GM04503 (cell line): ENCODE measurements at places on chromosomes 13 and 19.

DNA sequence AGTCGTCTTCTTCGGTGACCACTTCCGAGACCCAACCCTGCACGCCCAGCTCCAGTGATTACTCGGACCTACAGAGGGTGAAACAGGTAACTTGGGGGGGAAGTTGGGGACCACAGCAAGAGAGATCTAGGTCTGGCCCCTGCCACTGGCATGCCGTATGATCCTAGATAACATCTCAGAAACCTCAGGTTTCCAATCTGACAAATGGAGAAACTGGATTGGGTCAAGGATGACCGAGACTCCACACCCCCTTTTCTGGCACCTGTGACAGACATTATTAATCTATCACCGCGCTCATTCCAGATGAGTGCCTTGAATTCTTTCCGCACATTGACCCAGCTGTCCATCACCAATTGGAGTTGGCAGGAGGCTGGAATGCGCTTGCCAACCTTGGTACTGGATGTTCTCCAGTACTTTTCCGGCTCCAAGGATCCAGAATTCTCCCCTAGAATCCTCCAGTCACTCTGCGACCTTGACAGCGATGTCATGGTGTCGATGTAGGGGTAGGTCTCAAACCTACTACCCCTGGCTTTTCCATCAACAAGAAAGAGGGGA is 17.4 kb downstream of the VASP start:
- DNase-seq: no peak

- DNase-seq: no peak
Measured at GRCh38 chr19:14048443-14049153, 13.3 kb downstream of the PALM3 start.

- DNase-seq: no peak
Measured at GRCh38 chr19:29576761-29577648, 29.1 kb upstream of the POP4 start.

DNA sequence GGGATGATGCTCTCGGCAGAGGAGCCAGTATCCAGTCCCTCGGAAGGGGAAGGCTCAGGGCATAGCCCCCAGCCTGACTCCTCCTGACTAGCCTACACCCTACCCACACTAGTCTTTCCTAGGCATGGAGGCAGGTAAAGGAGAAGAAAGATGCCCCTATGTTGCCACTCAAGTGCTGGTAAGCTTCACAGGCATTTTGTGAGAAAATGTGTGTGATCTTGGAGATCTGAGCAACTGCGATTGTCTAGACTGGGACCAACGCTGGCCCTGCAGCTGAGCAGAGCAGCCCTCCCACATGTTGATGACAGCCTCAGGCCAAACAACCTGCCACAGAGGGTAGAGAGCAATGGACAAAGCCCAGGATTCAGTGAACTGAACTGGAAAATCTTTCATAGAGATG is 11.7 kb upstream of the ATP12A start:
- DNase-seq: no peak

DNA sequence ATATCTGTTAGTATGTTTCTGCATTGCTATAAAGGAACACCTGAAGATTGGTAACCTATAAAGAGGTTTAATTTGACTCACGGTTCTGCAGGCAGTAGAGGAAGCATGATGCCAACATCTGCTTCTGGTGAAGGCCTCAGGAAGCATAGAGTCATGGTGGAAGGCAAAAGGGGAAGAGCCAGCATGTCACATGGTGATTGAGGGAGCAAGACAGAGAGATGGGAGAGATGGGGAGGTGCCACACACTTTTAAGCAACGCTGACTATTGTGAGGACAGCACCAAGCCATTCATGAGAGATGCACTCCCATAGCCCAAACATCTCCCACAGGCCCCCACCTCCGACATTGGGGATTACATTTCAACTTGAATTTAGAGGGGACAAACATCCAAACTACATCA is 32.8 kb downstream of the COG6 start:
- DNase-seq: no peak

DNA sequence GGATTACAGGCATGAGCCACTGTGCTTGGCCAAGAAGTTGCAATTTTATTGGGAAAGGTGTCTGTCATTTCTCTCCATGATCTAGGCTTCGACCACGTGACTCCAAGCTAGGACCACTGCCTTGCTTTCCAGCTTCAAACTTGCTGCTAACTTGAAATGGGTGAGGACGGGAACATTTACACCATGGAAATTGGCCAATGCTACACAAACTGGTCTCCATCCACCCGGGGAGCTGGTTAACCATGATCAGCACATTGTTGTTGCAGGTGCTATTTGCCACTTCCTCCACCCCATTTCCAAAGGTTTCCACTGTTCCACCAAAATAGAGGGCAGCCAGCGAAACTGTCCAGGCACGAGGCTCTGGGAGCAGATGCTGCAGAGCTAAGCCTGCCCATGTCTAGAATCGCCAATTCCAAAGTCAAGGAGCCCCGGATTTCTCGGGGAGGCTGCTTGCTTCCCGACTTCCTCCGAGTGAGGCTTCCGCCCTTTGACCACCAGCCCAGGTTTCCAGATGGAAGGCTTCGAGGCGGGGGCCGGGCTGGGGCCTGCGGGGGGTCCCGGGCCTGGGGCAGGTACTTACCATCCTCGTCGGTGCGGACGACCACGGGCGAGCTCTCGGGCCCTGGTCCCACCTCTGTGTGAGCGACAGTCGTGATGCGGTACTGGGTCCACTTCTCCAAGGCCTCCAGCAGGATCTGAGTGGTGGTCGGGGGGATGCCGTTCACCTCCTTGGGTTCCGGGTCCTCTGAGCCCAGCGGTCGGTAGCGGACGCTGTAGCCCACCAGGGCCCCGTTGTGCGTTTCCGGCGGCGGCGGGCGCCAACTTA is 109.7 kb downstream of the PTPRS start:
- no peak for DNase-seq

GRCh38 chr19:38196948-38197656 is 26.9 kb downstream of the DPF1 start:
- no peak for DNase-seq

DNA sequence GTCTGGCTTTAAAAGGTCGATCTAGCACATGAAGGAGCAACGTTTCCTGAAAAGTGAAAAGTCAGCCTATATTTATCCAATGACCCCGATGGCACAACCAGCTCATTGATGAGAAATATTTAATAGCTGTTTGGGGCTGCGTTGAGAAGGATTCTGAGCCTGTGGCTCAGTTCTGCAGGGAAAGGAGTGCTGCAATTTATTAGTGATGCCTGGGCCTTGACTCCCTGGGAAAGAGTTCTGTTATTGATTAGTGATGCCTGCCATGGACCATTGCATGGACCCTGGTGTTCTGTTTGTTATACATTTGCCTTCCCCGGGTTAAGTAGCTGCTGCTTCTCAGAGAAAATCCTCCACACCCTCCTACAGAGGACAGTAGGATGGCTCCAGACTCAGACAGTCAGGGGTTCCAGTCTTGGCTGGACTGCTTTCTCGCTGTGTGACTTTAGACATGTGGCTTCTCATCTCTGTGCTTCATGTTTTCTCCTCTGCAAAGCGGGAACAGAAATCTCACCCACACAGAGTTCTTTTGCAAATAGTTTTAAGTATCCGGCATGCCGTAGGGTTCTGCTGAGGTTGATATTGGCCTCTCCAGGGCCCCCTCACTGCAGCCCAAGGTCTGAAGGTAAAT is 17.7 kb upstream of the PTPRS start:
- DNase-seq: no peak

DNA sequence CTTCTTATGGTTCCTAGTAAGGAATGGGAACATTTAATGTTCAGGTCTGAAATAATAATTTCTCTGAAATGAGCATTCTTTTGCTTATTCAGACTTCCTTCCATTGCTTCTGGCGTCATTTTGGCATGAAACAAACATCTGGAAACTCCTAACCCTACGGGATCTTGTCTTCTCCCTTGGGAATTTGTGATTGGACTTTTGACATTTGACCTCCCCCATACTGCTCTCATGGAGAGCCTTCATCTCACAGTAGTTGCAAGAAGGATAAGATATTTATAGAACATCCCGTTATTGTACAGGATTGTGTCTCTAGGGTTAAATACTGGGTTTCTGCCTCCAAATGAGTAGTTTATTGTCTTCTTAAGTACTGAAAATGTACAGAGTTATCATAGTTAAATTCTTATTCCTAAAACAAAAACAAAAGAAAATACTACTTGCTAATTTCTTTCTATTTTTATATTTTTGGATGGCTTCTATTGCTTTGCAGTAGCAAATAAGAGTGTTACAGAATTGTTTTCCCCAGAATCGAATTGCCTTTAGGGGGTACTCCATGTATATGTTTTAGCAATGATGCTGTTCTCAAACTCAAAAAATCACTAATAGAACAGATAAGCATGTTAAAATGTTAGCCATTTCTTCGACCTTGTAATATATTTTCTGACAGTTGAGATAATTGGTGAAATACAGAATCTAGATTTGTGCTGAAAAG is 366.8 kb downstream of the DLEU7 start:
- DNase-seq: no peak

DNA sequence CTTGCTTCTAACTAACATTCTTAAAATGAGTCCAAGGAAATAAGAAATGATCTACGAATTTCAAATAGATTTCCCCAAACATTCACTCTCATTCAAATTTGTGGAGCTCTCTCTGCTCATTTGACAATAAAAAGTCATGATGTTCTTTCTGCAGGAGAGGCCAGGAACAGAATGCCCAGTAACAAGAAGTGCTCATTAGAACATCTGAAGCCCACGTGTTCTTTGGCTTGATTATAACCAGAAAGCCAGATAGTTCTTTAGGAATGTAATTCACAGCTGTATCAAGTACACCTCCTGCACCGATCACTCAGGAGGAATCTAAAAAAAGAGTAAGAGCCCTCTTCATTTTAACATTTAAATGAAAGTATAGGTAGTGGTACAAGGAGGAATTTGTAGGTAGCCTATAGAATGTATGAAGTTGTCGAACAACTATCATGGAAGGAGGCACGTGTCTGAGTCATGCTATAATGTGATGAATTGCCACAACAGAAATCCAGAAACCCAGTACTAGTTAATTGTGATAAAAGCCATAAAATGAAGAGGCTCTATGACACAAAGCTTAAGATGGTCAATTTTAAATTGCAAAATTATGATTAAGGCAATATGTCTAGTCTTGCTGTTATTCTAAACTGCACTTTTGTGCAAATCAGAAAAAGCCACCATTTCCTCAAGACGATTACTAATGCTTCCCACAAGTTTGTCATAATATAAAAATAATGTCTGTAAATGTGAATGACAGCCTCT is 12.8 kb downstream of the MEDAG start:
- DNase-seq: no peak

DNA sequence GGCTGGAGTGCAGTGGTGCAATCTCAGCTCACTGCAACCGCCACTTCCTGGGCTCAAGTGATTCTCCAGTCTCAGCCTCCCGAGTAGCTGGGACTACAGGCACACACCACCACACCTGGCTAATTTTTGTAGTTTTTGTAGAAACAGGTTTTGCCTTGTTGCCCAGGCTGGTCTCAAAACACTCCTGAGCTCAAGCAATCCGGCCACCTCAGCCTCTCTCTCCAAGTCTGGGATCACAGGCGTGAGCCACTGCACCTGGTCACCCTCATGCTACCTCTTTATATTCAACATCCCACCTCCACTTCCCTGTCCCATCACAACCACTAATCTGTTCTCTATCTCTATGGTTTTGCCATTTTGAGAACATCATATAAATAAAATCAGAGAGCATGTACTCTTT is 155.7 kb downstream of the PTPRS start:
- DNase-seq: no peak

GRCh38 chr13:106287351-106287750 is 248.1 kb downstream of the EFNB2 start:
- DNase-seq: no peak

DNA sequence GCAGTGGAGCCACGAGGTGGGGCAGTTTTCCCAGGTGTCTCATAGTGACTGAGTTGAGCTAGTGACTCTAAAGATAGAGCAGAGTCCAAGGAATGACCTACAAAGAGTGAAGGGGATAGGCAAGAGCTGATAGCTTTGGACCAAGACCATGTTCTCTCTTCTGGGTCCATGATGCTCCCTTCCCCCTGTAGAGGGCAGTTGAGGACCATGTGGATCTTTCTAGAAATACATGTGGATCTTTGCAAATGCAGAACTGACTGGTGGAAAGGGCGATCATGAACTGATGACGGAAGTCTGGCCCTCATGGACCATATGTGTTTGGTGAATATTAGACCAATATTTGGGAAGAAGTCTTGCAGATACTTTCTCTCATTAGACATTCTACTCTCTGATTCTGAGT is 6.9 kb downstream of the PSG1 start:
- no peak for DNase-seq

GRCh38 chr13:33182729-33183128 is 102.8 kb downstream of the STARD13 start:
- DNase-seq: no peak

DNA sequence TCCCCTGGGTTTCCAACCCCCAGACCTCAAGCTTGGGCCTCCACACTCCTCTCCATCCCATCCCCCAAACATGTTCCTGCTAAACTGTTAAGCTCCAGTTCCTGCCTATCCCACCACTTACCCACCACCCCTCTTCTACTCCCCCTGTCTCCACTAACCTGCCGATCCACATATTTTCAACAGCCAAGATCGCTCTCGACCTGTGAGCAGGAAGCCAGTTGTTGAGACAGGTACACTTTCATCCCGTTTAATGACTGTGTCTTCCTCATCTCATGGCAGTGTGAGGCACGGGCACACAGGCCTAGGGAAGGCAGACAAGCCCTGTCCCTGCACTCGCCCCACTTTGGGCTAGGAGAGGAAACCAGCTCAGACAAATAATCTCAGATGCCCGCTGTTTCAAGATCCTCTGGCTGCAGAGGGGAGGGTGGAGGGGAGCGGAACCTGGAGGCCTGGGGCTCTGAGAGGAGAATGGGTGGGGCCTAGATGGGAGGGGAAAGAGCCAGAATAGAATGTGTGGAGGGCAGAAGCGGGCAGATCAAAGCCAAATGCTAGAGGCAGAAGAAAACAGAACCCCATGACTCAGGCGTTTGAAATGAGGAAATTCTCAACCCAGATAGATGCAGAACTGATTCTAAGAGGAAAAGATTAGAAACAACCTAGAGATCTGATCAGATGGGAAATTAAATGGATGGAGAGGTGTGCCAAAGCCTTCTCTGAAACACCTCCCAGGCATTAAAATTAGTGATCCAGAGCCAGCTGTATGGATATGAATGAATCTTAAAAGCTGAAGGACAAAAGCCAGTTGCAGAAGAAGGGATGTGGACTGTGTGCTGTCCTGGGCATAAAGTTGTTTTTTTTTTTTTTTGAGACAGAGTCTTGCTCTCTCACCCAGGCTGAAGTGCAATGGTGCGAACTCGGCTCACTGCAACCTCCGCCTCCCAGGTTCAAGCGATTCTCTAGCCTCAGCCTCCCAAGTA is 16.9 kb upstream of the CYP2S1 start:
- DNase-seq: peak; percentile 39

GRCh38 chr19:32063601-32064000 is 281.8 kb upstream of the ZNF507 start:
- no peak for DNase-seq

- DNase-seq: no peak
Measured at GRCh38 chr19:42115219-42115618, 17.0 kb downstream of the POU2F2 start.

GRCh38 chr13:24011266-24011665 is 114.0 kb upstream of the C1QTNF9B start:
- DNase-seq: no peak
